ENCODE measurements at places on chromosomes 5 and 9.
A peak's percentile ranks its signal among the peaks of the same experiment; 100 is the strongest.

DNA sequence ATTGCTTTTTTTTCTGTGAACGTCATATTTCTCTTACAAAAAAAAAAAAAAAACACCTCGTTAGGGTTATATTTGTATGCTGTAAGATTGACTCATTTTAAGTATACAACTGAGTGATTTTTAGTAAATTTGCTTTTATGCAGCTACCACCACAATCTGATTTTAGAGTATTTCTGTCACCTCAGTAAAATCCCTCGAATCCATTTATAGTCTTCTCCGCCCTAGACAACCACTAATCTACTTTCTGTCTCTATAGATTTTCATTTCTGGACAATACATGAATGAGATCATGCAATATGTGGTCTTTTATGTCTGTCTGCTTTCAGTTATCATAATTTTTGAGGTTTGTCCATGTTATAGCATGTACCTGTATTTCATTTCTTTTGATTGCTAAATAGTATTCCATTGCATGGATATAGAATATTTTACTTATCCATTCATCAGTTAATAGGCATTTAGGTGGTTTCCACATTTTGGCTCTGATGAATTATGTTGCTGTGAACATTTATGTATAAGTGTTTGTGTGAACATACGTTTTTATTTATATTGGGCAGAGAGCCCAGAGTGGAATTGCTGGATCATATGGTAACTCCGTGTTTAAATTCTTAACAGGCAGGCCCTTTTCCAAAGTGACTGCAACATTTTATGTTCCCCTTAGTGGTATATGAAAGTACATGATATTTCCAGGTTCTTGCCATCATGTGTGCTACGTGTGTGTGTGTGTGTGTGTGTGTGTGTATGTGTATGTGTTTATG lies 171.4 kb downstream of the SGCD start:
- DNase-seq, result no peak

DNA sequence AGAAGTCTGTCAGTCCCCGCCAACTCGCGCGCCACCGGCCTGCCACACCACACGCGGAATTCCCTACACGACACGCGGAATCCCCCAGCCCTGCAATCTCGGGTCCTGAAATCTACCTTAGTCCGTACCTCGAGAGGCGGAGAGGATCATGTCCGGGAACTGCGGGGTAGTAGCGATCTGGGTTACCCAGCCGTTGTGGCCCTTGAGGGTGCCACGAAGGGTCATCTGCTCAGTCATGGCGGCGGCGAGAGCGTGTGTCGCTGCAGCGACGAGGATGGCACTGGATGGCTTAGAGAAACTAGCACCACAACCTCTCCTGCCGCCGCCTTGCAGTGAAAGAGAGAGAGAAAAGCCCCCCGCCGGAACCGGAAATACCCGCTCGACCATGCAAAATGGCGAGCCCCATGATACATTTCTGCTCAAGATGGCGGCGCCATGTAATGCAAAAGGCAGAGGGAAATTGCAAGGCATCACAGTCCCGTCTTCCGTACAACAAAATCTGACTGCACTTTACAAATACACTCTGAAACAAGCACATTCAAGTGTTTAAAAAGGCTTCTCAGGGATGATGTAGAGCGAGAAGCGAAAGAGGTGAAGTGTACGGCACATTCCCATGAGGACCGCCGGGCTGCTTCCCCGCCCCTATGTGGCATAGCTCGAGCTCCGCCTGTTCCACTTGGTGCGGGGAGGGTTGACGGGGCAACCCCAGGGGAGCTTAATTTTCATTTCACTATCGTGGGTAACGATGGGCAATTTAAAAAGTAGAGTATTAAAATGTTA lies at the start of gene RACK1:
Gene RACK1, minus strand, starts transcription at position 343 of the 780 bp plus-strand sequence. Its CDS starts 106 bp downstream, at position 237.
- DNase-seq, result peak; percentile 92

DNA sequence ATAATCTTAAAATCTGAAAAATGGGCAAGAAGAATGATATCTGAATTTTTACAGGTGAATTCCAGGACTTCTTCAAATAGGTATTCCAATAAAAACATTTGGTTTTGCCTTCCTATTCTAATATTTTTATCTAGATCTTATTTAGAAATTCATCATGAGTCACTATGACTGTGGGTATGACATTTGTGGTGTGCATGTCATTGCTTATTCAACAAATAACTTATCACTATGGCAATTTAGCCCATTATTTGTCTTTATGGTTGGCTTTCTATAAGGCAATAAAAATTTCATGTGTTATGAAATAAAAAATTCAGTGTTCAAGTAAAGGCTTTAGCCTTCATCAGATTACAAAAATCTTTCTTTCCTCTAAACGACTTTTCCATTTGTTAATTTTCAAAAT lies 1139.6 kb upstream of the NUDT12 start:
- no peak for DNase-seq

GRCh38 chr5:64184832-64185231 lies 19.2 kb downstream of the RNF180 start:
- no peak for DNase-seq
